ENCODE measurements at places on chromosomes 2 and 18.

GRCh38 chr18:42392416-42392815 is 437.4 kb downstream of the PIK3C3 start:
- H3K27me3 ChIP-seq: no peaks in the 10 kb centered on the region
- no peaks in the 10 kb centered on the region for H3K36me3 ChIP-seq
- no peak for DNase-seq
- no peaks in the 10 kb centered on the region for H3K4me1 ChIP-seq
- no peak overlapping the region for H3K4me3 ChIP-seq

DNA sequence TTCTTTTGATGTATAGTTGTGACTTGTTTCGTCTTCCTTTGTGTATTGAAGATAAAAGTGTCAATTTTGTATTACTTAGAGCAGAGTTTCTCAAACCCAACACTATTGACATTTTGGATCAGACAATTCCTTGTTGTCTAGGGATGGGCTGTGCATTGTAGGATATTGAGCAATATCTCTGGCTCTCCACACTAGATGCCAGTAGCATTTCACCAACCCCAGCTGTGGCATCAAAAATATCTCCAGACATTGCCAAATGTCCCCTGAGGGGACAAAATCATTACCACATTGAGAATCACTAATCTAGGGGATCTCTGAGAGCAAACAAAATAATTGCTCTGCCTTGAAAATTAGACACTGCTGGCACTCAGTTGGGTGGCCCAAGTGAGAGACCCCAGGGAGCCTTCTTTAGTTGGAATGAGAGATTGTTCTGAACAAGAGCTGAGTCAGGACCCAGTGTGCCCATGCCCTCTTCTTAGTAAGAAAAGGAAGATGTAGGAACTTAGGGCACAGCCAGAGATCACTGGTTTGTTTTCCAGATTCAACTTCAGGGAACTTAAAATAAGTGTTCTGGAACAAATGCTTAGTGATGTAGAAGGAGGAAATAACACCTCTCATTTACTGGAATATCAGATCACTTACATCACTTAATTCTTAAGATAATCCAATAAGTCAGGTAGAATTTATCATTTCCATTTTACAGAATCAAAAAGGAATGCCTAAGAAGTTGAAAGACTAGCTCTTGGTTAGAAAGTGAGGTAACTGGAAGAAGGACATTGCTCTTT is 466.6 kb upstream of the TNP1 start:
- no peaks in the 10 kb centered on the region for H3K27me3 ChIP-seq
- no peak overlapping the region for H3K27ac ChIP-seq
- no peaks in the 10 kb centered on the region for H3K36me3 ChIP-seq
- no peak for DNase-seq
- H3K4me1 ChIP-seq: peaks cover 22% of the 10 kb centered on the region
- no peak overlapping the region for H3K4me3 ChIP-seq

DNA sequence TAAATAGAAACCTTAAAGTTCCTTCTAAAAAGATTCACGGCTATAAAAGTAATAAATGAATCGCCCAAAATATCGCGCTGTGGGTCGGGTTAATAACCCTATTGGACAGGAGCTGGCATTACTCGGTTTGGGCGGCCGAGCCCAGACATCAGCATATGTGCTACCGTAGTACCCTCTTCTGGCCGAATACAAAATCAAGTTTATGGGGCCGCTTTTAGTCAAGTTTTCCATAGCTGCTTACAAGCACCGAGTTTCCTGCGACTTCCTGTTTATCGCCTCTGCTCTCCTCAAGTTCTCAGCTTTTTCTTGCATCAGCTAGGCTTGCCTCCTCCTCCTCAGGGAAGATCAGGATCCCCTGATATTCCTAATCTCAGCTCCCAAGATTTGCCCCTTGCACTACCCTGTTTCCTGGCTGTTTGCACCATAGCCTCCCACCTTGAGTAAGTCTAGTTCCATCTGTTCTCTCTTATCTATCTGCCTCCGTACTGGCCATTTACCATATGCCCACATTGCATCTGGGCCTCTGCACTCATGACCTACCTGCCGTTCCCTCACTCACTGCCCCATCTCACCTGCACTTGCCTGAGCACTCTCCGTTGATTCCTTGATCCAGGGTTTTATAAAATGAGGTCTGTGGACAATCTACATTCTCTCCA is 56.1 kb downstream of the SLC35F5 start:
- H3K4me3 ChIP-seq: no peak overlapping the region
- no peaks in the 10 kb centered on the region for H3K27me3 ChIP-seq
- no peak for DNase-seq
- H3K27ac ChIP-seq: no peak overlapping the region
- H3K36me3 ChIP-seq: no peaks in the 10 kb centered on the region
- H3K4me1 ChIP-seq: no peaks in the 10 kb centered on the region

DNA sequence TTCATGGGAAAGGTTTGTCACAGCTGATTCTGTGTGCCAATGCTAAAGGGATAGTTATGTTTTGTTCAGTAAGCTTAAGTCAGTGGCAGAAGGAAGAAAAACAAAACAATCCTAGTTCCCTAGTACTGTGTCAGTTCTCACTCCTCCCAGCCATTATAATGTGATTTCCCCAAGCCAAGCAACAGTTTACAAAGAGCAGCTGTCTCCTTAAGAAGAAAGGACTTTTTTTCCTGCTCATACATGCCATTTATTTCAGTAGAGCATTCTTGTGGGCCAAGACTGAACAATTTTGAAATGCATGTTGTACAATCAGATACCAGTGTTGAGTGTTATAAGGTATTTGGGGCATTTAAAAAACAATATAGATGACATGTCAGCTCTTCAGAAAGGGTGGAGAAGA is 52.1 kb downstream of the NEMP2 start:
- no peaks in the 10 kb centered on the region for H3K36me3 ChIP-seq
- no peak overlapping the region for H3K4me3 ChIP-seq
- peaks cover 10% of the 10 kb centered on the region for H3K4me1 ChIP-seq
- no peaks in the 10 kb centered on the region for H3K27me3 ChIP-seq
- no peak for DNase-seq

Data from thoracic aorta (tissue), 2 donors.